ENCODE measurements at places on chromosomes 16 and 17.

DNA sequence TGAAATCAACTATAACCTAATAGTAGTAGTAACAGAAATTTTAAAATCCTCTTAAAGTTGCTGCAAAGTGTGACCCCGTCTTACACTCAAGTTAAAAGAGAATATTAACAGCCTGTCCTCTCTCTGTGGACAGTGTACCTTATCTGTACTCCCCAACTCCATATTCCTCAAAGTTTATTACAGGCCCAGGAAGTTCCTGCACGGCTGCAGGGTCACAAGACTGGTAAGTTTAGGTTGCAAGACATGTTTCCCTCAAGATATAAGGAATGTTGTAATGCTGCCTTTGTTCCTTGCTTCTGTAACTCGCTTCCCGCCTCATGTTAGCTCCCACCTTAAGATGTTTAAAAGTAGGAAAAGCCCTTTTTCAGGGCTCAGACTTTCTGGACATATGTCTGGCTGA is 72.2 kb downstream of the ITFG1 start:
- no peak for DNase-seq

DNA sequence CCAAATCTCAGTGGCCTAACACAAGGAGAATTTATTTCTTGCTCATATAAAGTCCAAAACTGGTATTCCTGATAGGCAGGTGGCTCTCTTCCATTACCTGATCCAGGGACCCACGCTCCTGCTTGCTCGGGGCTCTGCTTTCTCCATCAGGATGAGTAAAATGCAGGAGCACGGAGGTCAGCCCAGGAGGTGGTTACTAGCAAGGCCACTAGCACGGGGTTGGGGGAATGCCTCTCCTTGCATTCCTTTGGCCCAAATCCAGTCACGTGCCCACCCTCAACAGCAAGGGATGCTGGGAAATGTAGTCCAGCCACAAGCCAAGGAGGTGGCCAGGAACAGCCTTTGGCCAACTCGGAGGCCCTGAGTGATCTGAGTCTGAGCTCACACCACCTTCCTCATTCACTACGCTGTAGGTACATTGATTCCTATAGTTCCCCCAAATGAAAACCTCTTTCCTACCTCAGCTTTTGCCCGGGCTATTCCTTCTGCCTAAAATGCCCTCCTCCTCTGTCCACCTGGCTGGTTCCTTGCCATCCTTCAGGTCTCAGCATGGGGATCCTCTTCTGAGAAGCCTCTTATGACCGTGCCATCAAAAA is 38.3 kb upstream of the HAPSTR1 start:
- DNase-seq = no peak

- no peak for DNase-seq
Observed at GRCh38 chr17:62941358-62941991, 24.6 kb upstream of the TANC2 start.

DNA sequence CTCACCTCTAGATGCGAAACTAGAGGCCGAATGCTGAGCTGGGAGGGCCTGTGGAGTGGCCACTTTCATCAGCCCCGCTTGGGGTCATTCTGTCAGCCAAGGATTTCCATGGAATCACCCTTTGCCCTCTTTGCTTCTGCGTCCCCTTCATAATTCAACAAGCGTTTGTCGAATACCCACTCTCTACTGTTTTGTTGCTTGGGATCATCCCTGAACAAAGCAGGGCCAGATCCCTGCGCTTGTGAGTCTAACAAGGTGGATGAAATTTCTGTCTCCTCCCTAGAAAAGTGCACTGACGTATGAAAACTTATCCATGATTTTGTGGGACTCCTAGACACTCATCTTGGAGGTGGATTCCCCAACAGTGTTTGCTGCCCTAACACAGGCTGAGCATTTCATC is 3.3 kb upstream of the SLC12A3 start:
- DNase-seq = no peak

DNA sequence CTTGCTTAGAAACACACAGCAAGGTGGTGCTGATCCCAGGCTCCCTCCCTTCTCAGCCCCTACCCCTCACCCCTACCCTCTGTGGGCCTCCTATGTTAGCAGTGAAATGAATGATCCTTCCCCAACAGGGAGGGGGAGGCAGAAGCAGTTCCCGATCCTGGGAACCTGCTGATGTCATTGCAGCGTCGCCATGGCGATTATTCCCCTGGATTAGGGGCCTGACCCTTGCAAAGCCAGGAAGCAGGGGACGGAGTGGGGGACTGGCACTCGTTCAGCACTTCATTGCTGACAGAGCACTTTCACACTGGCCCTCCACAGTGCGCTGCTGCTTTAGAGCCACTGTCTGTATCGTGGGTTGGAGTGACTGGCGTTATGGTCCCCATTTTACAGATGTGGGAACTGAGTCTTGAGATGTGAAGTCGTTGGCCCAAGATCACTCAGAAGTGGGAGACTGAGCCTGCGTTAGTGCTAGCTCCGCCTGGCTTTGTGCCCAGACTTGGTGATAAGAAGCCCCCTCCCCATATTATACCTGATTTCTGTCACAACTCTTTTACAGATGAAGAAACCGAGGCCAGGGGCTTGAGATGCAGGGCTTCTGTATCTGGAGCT is 26.6 kb downstream of the LASP1 start:
- no peak for DNase-seq

GRCh38 chr16:78269256-78269655 is 169.8 kb downstream of the WWOX start:
- no peak for DNase-seq

DNA sequence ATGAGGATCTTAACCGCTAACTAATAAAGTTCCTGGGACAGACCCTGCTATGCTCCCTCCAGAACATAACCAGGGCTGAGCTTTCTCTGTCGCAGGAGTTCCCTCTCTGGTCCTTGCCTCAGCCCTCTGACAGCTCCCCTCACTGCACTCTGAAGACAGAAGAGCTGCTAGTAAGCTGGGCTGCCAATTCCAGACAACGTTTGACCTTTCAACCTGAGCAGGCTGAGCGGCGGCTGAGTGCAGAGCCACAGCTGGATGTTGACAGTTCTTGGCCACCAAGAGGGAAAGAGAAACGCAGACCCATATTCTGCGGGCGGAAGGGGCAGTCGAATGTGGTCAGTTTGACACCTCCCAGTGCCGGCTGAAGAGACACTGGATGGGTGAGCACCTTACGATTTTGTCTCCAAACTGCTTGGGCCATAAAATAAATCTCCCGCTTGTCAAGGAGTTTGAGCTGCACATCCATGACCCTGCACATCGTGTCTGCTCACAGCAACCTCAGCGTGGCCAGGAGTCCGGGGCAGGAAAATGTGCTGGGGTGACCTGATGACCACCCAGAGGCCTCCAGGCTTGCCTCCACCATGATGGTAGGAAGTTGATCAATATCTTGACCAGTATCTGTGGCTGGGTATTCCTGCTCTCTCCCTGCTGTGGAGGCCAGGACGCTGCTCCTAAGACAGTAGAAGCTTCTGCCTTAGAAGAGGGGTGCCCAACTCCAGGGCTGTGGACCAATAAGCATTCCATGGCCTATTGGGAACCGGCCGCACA is 209.2 kb downstream of the PARN start:
- no peak for DNase-seq

DNA sequence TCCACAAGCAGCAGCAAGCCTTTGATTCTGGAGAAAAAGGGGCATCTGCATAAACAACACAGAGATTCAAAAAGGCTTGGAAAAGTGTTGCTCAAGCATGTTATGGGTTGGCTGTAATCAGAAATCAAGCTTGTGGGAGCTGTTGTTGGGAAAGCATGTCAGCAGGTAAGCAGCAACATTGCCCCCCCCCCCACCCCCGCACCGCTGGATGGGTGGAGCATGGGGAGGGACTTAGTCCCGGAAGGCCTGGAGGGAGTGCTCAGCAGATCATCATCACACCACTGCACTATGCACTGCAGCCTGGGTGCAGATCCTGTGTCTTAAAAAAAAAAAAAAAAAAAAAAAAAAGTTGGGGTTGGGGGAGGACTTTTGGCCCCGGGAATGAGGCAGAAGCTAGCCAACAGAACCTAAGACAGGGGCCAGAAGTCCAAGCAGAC is 16.8 kb upstream of the AKAP1 start:
- DNase-seq = no peak

GRCh38 chr16:87322360-87322759 is 5.2 kb upstream of the C16orf95 start:
- DNase-seq = no peak

DNA sequence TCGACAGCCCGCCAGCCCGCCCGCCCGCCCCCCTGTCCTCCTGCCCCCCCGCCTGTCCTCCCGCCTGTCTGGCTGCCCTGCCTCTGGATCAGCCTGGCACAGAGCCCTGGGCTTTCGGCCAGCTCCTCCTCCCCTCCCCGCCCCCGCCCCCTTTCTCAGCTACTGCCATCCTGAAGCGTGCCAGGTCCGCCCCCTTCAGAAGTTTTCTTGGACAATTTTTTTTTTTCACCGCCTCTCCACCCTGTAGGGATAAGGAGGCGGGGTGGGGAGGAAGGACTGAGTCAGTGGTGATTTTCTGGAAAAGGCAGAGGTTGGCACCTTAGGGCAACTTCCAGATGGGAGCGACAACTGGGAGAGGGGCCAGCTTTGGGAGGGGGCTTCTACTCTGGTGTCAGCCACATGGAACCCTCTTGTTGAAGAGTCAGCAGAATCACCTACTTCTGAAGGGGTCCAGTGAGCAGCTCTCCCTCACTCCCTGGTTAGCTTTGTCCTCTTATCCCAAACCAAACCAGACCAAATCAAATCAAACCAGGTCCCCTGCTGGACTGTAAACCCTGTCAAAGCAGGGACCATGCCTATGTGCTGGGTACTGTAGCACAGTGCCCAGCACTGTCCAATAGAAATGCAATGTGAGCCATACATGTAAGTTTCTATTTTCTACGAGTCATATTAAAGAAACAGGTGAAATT is 19.7 kb downstream of the IGF2BP1 start:
- DNase-seq = no peak

- DNase-seq = no peak
Observed at GRCh38 chr17:57945996-57946797, 9.0 kb downstream of the CUEDC1 start.

DNA sequence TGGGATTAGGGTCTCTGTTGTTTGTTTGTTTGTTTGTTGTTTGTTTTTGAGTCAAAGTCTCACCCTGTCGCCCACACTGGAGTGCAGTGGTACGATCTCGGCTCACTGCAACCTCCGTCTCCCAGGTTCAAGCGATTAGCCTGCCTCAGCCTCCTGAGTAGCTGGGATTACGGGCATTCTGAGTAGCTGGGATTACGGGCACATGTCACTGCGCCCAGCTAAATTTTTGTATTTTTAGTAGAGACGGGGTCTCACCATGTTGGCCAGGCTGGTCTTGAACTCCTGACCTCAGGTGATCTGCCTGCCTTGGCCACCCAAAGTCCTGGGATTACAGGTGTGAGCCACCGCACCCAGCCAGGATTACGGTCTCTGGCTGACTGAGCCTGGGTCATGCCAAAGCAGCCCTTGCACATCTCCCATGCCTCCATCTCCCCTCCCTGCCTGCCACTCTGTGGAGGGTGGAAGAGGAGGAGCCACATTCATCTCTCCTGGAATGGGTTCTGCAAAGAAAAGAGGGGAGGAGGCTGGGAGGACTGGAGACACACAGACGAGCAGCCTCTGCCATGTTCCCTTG is 59.2 kb downstream of the BEAN1 start:
- no peak for DNase-seq

DNA sequence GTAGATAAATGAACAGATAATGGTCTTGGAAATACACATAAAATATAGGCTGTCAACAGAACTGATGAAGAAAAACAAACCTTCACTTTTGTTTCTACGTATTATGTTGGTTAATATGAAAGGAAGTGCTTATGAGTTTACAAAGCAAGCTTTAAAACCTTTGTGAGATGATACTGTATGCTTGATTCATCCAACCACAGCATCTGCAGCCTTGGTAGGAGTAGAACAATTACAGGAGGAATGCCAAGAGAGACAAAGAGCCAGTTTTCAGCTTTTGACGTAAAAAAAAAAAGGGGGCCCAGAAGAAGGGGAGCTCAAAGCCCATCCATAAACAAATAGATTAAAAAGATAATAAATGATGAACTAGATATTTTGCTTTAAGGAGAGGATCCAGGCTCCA is 13.3 kb downstream of the FAM20A start:
- DNase-seq = no peak

DNA sequence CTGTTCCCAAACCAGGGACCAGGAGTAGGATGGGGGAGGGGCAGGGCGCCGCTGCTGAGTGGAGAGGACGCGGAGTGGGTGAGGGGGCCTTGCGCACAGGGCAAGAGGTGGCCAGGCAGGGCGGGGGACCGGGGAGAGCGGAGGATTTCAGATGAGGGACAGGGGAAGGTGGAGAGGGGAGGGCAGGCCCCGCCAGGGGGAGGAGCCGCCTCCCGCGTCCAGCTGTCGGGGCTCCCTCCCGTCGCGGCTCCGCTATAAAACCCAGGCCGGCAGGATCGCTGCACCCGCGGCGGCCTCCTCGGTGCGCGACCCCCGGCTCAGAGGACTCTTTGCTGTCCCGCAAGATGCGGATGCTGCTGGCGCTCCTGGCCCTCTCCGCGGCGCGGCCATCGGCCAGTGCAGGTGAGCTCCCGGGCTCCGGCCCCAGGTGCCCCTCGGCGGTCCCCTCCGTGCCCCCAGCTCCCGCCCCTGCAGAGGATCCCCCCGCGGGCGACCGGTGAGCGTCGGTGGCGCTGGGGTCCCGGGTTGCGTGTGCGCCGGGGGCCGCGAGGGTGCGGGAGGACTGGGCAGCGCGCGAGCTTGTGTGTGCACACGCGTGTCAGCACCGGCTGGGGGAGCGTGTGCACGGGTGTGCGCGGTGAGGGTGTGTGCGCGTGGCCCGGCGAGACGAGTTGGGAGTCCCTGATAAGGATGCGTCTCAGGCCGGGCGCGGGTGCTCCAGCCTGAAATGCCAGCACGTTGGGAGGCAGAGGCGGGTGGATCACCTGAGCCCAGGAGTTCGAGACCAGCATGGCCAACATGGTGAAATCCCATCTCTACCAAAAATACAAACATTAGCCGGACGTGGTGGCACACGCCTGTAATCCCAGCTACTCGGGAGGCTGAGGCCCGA is at the start of gene CA4:
Gene CA4, plus strand, starts transcription at position 283 of the 892 bp plus-strand sequence. Its CDS starts 62 bp downstream, at position 345.
- DNase-seq = no peak

- DNase-seq = no peak
Observed at GRCh38 chr16:13414154-13414553, 505.8 kb upstream of the ERCC4 start.

DNA sequence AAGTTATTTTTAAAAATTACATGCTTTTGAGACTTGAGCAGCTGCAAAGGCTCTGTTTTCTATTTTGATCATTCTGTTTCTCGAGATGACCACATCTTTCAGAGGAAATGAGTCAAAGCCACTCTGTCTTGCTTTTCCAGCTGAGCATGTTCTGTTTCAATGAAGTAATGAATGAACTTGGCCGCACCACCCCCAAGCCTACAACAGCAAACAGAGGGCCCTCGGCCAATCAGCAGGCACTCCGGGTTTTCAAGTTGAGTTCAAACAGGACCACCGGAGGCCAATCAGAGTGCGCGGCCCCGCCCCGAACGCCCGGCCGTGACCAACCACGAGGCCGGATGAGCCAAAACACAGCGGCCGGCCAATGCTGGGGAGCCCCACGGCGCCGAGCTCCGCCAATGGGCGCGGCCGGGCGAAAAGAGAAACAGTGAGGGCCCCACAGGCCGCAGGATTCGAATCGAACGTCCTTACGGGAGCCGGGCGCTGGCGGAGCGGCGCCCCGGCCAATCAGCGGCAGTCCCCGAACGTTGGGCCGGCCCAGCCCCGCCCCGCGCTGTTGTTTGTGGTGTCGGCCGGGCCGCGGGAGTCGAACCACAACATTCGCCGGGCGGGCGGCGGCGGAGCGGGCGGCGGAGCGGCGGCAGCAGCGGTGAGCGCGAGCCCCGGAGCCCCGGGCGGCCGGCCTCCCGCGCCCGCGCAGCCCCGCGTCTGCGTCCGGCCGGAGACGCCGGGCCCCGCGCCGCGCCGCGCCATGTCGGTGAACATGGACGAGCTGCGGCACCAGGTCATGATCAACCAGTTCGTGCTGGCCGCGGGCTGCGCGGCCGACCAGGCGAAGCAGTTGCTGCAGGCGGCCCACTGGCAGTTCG is at the start of gene UBALD2:
Gene UBALD2, plus strand, starts transcription at position 594 of the 869 bp plus-strand sequence. Its CDS starts 158 bp downstream, at position 752.
- peak; percentile 100 for DNase-seq

- no peak for DNase-seq
Observed at GRCh38 chr17:9026741-9027140, 5.4 kb downstream of the NTN1 start.
